Activated CD4-positive, CD25-positive, alpha-beta regulatory T cell treated with anti-CD3 and anti-CD28 coated beads, Interleukin-2, amount 50 U/mL, for 24 hours (primary cell): ENCODE measurements at places on chromosomes 7 and 10.

- ATAC-seq: no peak
Measured at GRCh38 chr10:2619916-2620315, 447.4 kb upstream of the PFKP start.

- ATAC-seq: no peak
Measured at GRCh38 chr10:78199005-78199725, 165.5 kb downstream of the RPS24 start.

GRCh38 chr7:96009148-96009547 is 236.8 kb downstream of the DYNC1I1 start:
- ATAC-seq: no peak

GRCh38 chr10:119371704-119372663 is 164.6 kb downstream of the GRK5 start:
- ATAC-seq: peak; percentile 35

- no peak for ATAC-seq
Measured at GRCh38 chr10:99329554-99330346, 594 bp downstream of the CNNM1 start.

- ATAC-seq: no peak
Measured at GRCh38 chr7:134662166-134662870, 15.7 kb downstream of the BPGM start.

DNA sequence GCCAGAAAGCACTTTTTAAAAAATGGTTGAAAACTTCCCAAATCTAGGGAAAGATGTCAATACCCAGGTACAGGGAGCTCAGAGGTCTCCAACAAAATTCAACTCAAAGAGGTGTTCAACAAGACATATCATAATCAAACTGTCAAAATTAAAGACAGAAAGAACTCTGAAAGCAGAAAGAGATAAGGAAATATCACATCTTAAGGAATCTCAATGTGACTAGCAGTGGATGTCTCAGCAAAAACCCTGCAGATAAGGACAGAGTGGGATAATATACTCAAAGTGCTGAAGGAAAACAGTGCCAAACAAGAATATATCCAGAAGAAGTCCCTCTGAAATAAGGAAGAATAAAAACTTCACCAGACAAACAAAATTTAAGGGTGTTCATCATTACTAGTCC is 13.0 kb upstream of the GSTK1 start:
- no peak for ATAC-seq

GRCh38 chr7:52956379-52956915 is 79.0 kb upstream of the POM121L12 start:
- ATAC-seq: no peak
